Fibroblast of skin of left quadriceps (primary cell): ENCODE measurements at places on chromosomes 13 and 19.

DNA sequence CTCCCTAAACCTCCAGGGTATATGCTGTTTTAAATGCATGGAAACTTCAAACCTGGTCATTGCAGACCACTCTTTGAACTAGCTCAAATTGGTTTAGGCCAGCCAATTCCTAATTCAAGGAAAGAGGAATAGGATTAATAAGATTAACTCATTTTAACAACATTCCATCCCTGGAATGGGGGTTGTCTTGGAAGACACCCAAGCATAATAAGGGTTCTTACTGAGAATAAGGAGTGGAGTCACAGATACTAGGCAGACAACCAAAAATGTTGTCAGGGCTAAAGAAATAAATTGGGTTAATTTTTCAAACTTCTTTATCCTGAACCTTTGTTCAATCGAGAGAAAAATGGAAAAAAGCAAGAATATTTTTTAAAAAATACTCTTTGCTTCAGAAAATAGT lies 186.2 kb downstream of the PCDH9 start:
- DNase-seq, result peak; percentile 42

GRCh38 chr19:3025549-3025886 lies 3.6 kb downstream of the TLE2 start:
- DNase-seq, result no peak

DNA sequence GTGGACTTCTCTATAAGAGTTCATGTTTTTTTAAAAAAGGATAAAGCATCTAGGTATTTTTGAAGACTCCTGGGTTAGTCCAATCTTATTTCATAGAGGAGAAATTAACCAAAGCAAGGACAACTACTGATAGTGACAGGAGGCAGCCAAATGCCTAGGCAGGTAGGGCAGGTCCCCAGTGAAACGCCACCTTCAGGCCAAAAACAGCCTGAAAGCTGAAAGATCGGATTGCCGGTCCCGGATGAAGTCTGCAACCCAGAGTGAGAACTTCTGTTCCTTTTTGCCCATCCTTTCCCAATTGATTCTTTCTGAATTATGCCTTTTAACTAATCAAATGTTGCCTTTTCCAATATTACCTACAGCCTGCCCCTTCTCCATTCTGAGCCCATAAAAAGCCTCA lies 6.1 kb upstream of the GGACT start:
- no peak for DNase-seq

DNA sequence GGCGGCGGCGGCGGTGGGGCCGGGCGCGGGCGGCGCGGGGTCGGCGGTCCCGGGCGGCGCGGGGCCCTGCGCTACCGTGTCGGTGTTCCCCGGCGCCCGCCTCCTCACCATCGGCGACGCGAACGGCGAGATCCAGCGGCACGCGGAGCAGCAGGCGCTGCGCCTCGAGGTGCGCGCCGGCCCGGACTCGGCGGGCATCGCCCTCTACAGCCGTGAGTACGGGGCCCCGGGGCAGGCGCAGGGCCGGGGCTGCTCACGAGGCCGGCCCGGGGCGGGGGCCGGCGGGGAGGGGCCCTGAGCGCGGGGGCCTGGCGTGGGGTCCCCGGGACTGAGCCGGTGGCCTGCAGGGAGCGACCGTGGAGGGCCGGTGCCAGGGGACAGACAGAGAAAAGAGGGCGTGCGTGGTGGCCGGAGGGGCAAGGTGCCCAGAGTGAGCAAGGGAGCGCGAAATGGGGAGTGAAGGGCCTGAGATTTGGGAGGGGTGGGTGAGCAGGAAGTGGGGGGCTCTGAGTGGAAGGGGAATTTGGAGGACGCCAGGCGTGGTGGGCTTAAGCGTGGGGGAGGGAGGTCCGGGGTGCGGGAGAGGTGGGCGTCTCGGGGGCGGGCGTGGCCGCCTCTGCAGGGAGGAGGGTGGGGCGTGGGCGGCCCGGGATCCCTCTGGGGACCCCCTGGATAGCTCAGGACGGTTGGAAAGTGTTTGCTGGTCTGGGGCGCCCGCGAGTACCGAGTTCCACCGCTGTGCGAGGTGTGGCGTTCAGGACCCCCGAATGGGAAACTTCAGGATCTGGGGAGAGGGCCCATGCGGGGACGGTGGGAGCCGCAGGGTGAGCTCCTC lies 575 bp downstream of the CARM1 start:
- no peak for DNase-seq

DNA sequence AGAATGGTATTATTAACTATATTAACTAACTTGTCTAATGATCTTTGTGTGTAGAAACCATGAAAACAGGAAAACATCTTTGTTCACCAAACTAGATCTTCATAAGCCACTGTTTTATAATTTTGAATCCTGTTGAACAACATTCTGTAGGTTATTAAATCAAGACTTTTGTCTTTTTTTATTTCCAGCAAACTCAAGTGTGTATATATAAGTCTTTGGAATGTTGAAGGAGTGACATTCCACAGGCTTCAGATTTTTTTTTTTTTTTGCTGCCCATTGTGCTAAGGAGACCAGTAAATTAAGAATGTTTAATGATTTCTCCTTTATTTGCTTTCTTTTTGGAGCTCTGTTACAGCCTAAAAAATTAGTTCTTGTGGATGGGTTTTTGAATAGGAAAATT lies 89.6 kb downstream of the LMO7 start:
- no peak for DNase-seq

GRCh38 chr19:45492627-45493470 lies 4.0 kb downstream of the RTN2 start:
- no peak for DNase-seq

DNA sequence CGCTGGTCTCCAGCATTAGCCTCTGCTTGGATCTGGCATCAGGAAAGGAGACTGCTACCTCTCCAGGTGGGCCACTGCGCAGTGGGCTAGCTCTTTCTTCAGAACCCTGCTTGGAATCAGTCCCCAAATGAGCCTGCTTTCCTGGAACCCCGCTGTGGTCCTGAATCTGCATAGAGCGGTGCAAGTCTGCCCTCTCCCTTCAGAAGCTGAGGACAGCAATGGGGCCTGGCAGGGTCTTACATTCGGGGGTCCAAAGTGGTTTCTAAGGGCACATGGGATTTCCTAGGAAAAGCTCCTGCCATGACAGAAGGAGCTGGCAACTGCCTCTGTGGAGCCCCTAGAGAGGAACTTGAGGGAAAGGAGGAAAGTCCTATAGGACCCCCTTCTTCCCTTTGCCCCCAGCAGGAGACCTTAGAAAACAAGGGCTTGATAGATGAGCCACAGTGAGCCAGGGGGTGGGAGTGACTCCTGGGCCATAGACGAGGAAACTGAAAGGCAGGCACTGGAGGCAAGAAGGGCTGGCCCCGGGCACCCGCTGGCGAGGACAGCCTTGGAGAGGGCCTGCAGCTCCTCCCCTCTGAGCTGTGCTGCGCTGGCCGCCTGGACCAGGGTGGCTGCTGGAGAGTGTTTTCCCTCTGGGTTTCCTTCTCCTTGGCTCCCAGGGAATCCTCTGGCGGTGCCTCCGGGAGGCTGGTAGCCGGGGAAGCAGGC lies 1.4 kb upstream of the VSTM2B start:
- no peak for DNase-seq

DNA sequence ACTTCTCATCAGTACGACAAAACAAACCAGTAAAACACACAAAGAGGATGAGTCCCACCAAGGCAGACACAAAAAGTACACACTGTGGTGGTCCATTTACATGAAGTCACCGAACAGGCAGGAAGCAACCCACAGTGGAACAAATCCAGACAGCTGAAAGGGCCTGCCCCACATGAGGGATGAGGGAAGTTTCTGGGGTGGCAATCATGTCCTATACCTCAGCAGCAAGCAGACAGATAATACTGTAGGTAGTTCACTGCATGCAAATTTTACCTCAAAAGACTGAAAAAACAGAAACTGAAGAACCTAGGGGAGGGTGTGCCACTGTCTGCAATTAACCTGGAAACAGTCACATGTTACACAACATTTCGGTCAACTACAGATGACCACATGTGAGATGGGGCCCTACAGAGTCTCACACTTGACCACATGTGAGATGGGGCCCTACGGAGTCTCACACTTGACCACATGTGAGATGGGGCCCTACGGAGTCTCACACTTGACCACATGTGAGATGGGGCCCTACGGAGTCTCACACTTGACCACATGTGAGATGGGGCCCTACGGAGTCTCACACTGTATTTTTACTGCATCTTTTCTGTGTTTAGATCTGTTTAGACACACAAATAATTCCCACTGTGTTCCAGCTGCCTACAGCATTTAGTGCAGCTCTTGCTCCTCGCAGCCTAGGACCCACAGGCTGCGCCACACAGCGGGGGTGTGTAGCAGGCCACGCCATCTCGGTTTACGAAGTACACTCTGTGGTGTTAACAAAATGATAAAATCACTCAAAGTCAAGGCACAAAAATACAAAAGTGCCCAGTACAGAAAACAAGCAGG lies 22.2 kb downstream of the PCID2 start:
- DNase-seq, result no peak

- no peak for DNase-seq
These were observed 136.7 kb downstream of the ZDHHC20 start for GRCh38 chr13:21322327-21322965.

GRCh38 chr19:45323671-45324081 lies 1.0 kb upstream of the CKM start:
- DNase-seq, result no peak

DNA sequence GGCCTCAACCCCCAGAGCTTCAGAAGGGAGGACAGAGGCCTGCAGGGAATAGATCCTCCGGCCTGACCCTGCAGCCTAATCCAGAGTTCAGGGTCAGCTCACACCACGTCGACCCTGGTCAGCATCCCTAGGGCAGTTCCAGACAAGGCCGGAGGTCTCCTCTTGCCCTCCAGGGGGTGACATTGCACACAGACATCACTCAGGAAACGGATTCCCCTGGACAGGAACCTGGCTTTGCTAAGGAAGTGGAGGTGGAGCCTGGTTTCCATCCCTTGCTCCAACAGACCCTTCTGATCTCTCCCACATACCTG lies 969 bp upstream of the CEACAM5 start:
- DNase-seq, result no peak

GRCh38 chr13:30618186-30618929 lies 638 bp downstream of the USPL1 start:
- DNase-seq, result no peak

DNA sequence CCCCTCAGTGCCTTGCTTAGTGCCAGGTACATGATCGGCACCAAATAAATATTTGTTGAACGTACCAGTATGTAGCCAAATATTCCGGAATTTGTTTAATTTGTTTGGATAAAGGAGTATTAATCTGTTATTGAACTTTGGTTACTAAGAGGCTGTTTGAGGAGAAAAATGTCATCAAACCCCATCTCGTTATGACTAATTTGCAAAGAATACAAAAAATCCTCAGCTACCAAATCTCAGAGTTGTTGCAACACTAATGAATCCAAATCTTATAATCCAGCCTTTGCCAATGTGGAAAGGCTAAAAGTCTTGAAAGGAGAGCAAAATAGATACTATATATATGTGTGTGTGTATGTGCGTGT lies 79.5 kb downstream of the KLF5 start:
- peak; percentile 44 for DNase-seq

GRCh38 chr19:15240515-15240914 lies 8.3 kb upstream of the EPHX3 start:
- no peak for DNase-seq

DNA sequence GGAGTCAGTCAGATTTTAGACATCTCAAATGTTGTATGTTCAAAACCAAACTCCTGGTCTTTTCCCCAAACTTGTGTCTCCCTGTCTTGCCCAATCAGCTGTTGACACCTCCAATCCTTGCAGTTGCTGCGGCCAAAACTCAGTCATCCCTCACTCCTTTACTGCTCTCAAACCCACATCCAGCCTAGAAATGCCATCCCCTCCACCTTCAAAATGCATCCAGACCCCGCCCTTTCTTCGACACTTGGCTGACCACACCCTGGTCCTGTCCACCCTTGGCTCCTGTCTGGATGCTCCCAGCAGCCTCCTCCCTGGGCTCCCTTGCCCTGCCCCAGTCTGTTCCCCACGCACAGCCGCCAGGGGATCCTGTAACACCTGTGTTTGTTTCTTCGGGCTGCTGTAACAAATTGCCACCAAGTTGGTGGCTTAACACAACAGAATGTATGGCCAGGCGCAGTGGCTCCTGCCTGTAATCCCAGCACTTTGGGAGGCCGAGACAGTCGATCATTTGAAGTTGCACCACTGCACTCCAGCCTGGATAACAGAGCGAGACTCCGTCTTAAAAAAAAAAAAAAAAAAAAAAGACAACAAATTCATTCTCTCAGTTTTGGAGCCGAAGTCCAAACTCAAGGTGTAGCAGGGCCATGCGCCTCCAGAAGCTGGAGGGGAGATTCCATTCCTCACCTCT lies 11.7 kb downstream of the PLD3 start:
- no peak for DNase-seq

DNA sequence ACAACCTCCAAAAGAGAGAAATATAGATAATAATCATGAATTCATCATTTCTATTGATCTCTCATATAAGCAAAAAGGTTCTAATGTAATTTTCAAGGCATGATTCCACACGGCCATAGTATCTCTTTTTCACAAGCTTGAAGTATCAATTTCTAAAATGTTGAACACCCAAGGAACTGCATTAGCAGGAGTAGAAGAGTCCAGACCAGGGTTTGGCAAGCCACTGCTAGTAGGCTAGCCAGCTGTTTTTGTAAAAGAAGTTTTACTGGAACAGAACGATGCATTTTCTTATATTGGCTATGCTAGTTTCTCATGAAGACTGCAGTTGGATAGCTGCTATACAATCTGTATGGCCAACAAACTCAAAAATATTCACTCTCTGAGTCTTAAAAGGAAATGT lies 481.5 kb upstream of the MIR17HG start:
- DNase-seq, result no peak

- DNase-seq, result no peak
These were observed 1068.1 kb upstream of the PCDH20 start for GRCh38 chr13:62483774-62484173.

DNA sequence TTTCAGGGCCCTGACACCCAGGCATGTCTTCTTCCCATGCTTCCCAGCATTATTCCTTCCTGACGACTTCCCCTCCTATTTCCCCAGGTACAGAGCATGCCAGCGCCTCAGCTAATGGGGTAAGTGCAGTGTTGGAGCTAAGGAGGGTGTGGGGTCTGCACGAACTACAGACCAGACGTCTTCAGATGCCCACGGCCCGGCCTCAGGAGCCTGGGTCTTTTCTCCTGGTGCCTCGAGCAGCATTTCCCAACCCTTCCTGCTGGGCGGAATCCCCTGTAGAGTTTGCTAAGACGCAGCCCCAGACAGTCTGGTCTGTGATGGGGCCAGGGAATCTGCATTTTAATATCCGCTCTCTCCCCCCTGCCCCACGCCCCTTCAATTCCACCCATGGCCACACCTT lies 10.1 kb upstream of the CEACAM19 start:
- no peak for DNase-seq

- peak; percentile 44 for DNase-seq
These were observed 5.2 kb downstream of the MIDN start for GRCh38 chr19:1253514-1254080.

GRCh38 chr13:61994174-61994573 lies 578.5 kb upstream of the PCDH20 start:
- DNase-seq, result no peak

DNA sequence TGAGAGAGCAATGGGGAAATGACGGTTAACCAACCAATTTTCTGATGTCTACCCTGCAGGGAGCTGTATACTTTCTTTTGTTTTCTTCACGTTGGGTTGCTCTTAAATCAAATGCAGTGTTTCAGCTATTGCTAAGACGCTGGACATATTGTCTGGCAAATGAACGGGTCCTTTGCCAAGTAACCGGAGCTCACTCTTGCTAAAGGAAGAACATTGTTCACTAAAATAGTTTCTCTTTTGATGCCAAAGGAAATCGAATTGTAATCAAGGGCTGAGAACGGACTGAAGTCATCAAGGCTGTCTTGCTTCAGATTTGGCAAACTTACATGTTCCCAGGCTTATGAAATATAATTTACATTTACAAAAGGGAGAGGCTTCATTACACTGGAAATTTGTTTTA lies 142.3 kb upstream of the ARGLU1 start:
- no peak for DNase-seq

GRCh38 chr13:98217597-98217996 lies 40.5 kb upstream of the RNF113B start:
- DNase-seq, result no peak
